ENCODE measurements at places on chromosomes 7 and 10. TPM values are rescaled to one million over a fixed set of nuclear protein-coding genes. Genes with fewer than 3 reads are reported as not detected.

DNA sequence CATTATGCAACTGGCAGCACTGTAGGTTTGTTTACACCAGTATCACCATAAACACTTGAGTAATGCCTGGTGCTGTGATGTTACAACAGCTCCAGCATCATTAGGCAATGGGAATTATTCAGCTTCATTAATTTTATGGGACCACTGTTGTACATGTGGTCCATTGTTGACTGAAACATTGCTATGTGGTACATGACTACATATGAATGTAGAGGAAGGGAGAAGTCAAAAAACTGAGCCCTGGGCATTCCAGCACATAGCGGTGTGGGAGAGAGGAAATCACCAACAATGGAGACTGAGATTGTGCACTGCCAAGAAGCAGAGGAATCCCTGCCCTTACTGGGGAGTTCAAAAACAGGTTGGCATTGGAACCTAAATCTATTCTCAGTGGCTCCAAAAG lies 89.0 kb downstream of the TRIM24 start:
- DNase-seq: no peak

- DNase-seq: no peak
Observed at GRCh38 chr7:68107968-68108367, 1111.3 kb downstream of the TYW1 start.

DNA sequence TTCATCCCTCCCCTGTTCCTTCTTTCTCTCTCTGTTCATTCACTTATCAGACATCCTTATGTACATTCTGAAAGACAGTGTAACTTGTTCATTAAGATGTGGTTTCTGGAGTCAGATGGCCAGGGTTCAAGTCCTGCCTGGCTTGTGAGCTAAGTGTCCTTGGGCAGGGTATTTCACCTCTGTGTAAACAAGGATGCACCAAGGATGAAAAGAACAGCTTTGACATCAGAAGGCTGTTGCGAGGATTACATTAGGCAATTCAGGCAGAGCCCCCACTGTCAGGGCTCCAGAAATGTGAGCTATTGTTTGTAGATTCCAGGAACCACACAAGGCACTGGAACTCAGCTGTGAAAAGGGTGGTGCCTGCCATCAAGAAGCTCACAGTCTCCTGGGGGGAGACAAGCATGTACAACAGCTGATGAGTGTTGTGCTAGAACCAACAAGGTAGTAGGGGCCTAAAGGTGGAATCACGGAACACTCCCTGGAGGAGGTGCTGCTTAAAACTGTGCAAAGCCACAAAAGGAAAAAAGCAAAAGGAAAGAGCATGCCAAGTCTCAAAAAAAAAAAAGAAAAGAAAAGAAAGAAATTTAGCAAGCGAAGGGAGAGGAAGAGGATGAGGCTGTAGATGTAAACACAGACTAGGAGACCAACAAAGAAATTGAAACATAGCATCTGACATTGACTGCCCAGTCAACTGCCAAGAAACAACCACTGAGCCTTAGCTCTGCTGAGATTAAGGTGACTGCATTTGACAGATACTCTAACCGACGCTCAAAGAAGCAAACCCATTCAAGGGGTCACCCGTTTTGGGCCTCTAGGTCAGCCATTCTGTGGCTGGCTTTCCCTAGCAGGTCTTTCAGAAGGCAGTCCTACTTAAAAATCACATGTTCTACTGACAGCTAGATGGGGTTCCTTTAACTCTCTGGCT lies 12.5 kb downstream of the PDLIM1 start:
- no peak for DNase-seq

- no peak for DNase-seq
Observed at GRCh38 chr7:142438235-142438922, 180.5 kb upstream of the PRSS58 start.

DNA sequence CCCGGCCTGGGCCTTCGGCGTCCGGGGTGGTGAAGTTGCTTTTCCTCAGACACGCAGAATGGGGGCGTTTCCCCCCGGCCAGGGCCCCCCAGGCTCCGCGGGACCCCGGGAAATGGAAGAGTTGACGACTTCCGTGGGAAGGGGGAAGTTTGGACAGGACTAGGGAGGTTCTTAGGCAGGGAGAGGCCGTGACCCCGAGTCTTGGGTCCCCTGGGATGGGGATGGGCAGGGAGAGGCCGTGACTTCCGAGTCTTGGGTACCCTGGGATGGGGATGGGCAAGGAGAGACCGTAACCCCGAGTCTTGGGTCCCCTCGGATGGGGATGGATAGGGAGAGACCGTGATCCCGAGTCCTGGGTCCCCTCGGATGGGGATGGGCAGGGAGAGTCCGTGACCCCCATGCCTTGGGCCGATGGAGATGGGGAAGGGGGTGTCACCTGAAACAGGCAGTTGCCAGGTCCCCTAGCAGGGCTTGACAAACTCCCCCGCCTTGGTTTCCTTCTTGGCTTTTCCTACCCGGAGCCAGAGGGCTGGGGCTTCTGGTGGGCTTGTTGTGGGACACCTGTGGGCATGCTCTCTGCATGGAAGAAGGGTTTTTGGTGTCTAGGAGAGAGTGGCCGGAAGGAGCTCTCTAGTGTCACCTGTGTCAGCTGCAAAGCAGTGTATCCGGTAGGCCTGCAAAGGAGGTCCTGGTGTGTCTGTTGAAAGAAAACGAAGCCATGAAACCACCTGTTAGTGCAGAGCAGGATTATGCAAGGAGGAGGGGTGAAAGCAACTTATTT lies 1.1 kb downstream of the TRRAP start:
- DNase-seq: no peak

Gene INA
- total RNA-seq: 177 TPM

- no peak for DNase-seq
Observed at GRCh38 chr10:118871244-118871865, 116.6 kb upstream of the CACUL1 start.

- no peak for DNase-seq
Observed at GRCh38 chr10:24983946-24984345, 31.5 kb upstream of the PRTFDC1 start.

Gene RNF32
- total RNA-seq: 2.2 TPM

DNA sequence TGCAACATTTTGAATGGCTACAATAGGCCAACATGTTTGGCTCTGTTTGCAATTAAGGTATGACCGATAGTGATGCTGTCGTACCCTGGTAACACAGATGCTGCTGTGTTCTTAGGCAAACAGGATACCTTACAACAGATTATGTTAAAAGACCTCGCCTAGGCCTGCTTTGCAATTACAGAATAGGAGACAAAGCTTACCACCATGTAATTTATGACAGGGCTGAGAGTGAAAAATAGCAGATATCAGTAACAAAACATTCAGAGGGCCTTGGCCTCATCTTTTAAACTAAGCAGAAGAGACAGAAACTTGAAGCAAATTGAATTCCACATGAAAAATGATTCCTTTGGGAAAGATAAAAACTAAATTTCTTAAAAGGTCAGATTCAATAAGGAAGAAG lies 29.4 kb upstream of the ABLIM1 start:
- DNase-seq: no peak

Data from occipital lobe (tissue), 3 donors.